Activated T-helper 9 cell treated with anti-CD3 and anti-CD28 coated beads, Interleukin-2, amount 50 U/mL, for 16 hours (primary cell): ENCODE measurements at places on chromosomes 16 and 17.

- DNase-seq, result no peak
Observed at GRCh38 chr17:50213026-50214022, 11.9 kb upstream of the COL1A1 start.

GRCh38 chr16:24986512-24987303, 28.5 kb downstream of the ARHGAP17 start:
- DNase-seq, result no peak

GRCh38 chr17:2770129-2770528, 20.7 kb upstream of the CCDC92B start:
- DNase-seq, result no peak

GRCh38 chr17:2459917-2460271, 51.8 kb downstream of the METTL16 start:
- no peak for DNase-seq
